ENCODE measurements at places on chromosomes 2 and 18.

- peak; percentile 74 for DNase-seq
Observed at GRCh38 chr2:219286436-219287115, 7.4 kb downstream of the DNAJB2 start.

DNA sequence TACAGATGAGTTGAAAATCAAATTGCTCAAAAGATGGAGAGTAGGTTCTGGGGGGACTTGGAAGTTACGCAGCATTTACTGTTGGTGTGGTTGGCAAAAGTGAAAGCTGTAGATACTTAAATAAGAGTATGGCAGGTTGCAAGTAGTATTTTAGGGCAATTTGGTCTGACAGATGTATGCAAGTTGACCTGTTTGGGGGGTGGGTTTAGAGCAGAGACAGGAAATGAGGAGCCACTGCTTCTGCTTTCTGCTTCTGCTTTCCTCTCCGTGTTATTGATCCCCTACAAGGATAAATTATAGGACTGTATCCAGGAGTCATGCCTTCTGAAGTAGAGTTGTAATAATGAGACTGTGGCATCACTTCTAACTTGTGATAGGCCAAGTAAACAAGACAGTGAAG is 71.2 kb downstream of the EPAS1 start:
- DNase-seq = no peak

DNA sequence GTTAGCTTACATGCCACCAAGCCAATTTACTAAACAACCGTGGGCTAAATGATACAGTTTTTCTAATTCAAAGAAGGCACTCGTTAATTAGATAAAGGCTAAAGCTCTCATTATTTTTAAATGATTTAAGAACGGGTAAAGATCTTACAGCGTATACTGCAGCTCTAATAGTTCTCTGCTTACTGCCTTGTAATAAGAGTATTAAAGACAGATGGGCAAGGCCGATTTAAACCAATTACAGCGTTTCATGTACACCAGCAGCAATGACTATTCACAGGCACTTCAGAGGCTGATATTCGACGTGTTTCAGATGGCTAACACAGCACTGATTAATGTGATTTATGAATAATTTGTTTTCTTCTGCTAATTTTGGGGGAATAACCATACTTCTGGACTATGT is 259.3 kb downstream of the ZNF407 start:
- no peak for DNase-seq

GRCh38 chr2:127324635-127325034 is 30.7 kb upstream of the ERCC3 start:
- DNase-seq = no peak

- DNase-seq = no peak
Observed at GRCh38 chr2:236309669-236310029, 45.4 kb upstream of the ASB18 start.

DNA sequence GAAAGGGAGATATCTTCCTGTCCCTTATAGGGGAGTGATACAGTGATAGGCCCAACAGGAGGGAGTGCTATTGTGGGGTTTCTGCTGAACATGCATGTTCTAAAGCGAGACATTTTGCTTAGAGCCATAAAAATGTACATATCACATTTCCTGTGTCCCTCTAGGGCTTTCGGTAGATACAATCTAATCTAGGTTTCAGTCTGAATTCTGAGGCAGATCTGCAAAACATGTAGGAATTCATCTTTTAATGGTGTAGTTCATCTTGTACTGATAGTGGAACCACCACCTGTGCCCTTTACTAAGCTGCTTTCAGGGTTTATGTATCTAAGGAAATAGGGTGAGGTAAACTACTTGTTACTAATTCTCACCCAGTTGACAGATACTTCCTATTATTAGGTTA is 73.8 kb downstream of the SPTBN1 start:
- no peak for DNase-seq

GRCh38 chr2:58517881-58518280 is 276.8 kb upstream of the FANCL start:
- DNase-seq = no peak

GRCh38 chr2:101741775-101742520 is 44.4 kb downstream of the MAP4K4 start:
- no peak for DNase-seq

Measured in spleen (tissue), 13 donors.